ENCODE measurements at places on chromosomes 4 and X. TPM values are rescaled to one million over a fixed set of nuclear protein-coding genes. Genes with fewer than 3 reads are reported as not detected.

Gene NSUN7
- 1.2 TPM for total RNA-seq

Gene F9
- not detected for total RNA-seq

Gene TEX13C
- not detected for total RNA-seq

Gene GPM6B
- total RNA-seq, result 527 TPM

Gene SLC39A8
- 17.6 TPM for total RNA-seq

Gene PABPC5
- 4.3 TPM for total RNA-seq

Gene NPY2R
- total RNA-seq, result not detected

Gene HPGDS
- 4.7 TPM for total RNA-seq

Gene SOWAHB
- not detected for total RNA-seq

Gene RNF212
- total RNA-seq, result 17.9 TPM

Gene MAGIX
- 1.0 TPM for total RNA-seq

Gene IL9R
- total RNA-seq, result not detected

Gene DAPP1
- 3.5 TPM for total RNA-seq

DNA sequence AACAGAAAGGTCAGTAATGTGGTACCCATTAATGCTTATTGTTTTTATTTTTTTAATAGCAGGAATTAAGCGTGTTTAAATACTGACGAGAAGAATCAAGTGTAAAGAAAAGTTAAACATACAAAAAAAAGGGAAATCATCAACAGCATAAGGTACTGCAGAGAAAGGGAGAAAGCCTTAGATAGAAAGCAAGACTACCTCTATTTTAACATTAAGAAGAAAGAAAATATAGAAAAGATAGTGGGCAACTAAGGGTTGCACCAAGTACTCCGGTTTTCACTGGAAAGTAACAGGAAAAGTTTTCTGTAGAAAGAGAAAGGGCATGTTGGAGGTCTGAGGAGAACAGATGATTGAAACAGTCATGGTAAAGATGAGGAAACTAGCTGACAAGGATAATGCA lies 41.9 kb downstream of the FBXW7 start:
- no peak for DNase-seq

DNA sequence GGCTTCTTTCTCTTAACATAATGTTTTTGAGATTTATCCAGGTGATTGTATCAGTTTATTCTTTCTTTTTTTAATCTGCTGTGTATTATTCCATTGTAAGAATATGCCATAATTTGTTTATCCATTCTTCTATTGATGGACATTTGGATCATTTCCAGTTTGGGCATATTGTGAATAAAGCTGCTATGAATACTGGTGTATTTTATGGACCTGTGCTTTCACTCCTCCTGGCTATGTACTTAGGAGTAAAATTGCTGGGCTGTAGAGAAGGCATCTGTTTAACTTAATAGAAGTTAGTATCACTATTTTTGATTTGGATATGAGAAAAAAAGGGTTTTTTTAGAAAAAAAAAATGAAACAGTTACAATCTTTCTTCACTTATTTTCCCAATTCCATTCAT lies 50.0 kb upstream of the FAM9C start:
- no peak for DNase-seq

DNA sequence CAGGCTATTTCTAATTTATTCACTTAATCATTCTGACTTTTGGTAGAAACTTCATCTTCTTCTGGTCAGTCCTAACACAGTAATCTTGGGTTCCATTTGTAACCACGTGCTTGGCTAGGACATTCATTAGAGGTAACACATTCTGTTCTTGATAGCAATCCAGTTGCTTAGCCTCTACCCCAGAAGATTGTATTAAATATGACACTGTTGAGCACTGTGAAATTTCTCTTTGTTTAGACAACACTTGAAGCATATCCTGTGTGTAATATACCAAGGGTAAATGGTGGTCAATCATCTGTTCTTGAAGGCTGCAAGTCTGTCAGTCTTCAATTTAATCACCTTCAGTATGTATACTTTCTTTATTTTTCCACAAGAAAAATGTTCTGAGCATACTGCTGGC lies 523.0 kb downstream of the ANKRD50 start:
- DNase-seq, result no peak

- no peak for DNase-seq
These were observed 34.3 kb downstream of the KANTR start for GRCh38 chrX:53128097-53128749.

DNA sequence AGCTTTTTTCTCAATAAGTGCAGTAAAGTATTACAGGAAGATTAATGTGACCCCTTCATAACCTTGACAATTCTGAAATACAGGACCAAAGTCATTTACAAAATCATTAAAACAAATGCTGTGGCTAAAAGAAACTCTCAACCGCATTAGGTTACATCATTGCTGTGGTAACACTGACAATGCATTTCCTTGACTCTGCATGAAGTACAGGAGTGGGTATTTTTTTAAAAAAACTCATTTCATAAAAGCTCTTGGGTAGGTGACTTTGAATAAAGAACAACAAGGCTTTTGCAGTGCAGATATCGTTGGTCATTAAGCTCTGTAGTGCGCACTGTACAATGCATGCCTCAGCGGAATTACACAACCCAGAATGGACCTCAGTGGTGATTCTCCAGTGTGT lies 23.4 kb upstream of the XK start:
- DNase-seq, result no peak

- DNase-seq, result no peak
These were observed 43.1 kb upstream of the TMPRSS11E start for GRCh38 chr4:68404153-68404552.

- no peak for DNase-seq
These were observed 723.1 kb downstream of the ADGRL3 start for GRCh38 chr4:61923179-61923578.

- no peak for DNase-seq
These were observed 28.0 kb downstream of the NAT8L start for GRCh38 chr4:2087170-2087569.

DNA sequence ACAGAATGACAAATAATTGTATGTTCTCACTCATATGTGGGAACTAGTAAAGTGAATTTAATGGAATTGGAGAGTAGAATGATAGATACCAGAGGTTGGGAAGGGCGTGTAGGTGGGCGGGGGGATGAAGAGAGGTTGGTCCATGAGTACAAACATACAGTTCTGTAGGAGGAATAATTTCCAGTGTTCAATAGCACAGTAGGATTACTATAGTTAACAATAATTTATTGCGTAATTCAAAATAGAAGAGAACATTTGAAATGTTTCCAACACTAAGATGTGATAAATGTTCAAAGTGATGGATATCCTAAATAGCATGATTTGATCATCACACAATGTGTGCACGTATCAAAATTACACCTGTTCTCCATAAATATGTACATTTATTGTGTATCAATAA lies 106.2 kb upstream of the IL1RAPL2 start:
- no peak for DNase-seq

GRCh38 chr4:166293556-166293955 lies 420.5 kb downstream of the TLL1 start:
- DNase-seq, result no peak

GRCh38 chr4:11201256-11201655 lies 227.4 kb downstream of the HS3ST1 start:
- no peak for DNase-seq

- DNase-seq, result peak; percentile 27
These were observed 21.1 kb upstream of the UBA1 start for GRCh38 chrX:47172549-47172948.

DNA sequence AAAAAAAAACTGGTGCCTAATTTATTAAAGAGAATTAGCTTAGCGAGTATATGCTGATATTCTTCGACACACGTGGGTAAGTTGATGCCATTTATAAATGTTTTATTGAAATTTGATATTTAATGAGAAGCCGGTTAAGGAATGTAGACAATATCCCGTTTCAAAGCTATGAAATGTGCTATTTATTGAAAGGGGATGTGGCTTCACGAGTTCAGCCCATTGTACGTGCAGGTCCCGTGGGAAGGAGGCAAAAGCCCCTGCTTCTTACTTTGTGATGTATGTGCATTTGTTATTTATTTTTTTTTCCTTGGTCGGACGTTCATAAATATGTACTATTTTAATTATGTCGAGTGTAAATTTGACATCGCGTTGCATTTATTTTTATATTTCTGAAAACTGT lies 20.2 kb downstream of the SHOX start:
- no peak for DNase-seq

DNA sequence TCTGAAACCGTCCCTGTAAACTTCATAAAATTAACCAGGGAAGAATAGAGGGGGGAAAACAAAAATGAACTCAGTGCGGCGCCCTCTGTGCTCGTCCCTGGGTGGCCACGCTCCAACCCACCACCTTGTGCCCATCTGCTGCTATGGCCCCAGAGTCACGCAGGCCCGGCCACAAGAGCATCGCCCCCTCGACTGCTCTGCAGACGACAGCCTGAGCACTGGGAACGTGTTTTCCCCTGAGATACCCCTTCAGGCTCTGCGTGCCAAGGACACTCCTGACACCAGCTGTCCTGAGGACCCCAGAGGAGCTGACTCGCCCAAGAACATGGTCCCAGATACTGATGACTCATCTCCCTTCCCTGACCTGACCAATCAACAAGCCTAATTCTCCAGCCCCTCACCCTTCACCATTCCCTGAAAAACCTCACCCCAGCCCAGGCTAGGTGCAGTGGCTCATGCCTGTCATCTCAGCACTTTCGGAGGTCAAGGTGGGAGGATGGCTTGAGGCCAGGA lies 64.1 kb upstream of the GPR78 start:
- DNase-seq, result no peak

DNA sequence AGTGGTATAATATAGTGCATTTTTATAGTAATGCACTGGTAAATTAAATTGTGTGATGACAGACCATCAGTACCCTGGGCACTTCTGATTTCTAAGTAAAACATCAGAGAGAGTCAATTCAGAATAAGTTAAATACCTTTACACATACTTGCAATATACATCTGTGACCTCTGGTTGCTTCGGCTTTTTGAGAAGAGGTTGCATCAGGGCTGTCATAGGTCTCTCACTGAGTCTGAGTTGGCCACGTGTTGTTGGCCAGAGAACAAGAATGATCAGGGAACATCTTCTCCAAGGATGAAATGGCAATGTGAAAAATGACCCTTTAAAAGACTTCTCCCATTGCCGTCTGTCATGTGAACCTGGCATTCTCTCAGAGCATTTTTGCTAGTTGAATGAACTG lies 36.9 kb upstream of the PUDP start:
- DNase-seq, result no peak

DNA sequence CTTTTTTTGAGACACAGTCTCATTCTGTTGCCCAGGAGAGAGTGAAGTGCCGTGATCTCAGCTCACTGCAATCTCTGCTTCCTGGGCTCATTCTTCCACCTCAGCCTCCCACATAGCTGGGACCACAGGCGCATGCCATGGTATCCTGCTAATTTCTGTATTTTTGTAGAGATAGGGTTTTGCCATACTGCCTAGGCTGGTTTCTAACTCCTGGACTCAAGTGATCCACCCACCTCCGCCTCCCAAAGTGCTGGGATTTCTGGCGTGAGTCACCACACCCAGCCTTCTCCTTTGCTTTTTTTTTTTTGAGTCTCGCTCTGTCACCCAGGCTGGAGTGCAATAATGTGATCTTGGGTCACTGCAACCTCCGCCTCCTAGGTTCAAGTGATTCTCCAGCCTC lies 94.1 kb downstream of the PDS5A start:
- no peak for DNase-seq

DNA sequence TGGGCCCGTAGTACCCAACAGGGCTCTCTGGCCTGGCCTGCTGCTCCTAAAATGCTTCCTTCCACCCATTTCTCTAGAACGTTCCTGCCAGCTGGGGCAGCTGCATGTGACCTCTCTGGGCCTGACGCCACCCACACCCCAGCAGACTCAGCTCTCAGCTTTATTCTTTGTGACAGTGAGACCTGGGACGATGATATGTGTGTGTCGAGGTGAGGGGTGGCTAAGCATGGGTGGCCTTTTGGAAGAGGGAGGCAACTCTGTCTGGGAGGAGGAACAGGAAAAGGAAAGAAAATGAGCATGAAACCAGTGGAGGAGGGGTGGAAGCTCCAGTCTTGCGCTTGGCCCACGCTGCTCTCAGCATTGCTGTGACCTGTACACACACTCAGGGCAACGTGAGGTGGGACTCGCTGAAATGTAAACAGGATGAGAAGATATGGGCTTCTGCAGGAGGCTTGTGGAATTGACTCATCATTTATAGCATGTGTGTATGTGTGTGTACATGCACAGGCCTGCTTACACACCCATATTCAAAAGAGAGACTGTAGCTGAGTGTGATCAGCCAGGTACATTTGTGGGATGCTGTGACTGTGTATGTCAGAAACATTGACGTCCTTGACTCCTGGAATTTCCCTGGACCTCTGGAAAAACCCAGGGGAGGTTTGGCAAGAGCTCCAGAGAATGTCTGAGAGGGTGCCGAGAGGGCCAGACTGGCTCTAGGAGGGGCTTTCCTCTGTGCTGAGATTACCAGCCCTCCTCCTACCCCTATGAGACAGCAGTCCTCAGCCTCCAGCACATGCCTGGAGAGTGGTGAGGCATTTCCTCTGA lies 137.9 kb downstream of the PJA1 start:
- DNase-seq, result no peak

GRCh38 chr4:133719098-133719497 lies 482.5 kb downstream of the PABPC4L start:
- DNase-seq, result no peak

DNA sequence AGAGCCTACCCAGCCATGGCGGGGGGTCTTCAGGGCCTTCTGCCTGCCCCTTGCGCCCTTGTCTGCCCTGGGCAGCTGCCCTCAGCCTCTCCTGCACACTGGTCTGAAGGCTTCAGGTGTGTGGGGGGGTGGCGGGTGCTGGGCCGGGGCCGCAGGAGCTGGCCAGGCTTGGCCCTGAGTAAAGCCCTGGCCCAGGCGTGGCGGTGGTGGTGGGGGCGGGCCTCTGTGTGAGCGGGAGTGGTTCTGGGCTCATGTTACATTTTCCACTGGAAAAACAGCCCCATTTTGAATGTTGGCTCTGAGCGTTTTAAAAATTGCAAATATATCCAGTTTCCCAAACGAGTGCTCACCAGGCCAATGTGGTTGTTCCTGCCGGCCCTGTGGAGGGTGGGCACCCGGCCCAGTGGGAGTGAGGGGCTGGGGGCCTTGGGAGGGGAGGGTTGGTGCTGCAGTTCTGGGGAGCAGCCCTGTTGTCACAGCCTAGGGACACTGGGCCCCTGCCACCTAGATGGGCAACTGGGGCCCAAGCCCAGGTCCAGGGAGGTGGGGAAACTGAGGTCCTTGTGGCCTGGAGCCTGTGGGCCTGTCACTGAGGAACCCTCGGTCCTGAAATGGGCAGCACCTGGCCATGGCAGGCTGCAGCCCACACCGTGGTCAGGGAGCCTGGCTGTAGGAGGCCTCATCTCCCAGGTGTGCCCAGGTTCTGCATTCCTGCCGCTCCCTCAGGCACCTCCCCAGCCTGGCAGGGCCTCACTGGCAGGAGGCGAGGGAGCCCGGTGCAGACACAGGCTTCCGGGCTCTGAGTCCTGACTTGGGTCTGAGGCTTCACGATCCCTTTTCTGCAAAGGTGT lies 28.3 kb downstream of the FGFRL1 start:
- no peak for DNase-seq

GRCh38 chr4:83536362-83537272 lies 709 bp downstream of the GPAT3 start:
- DNase-seq, result no peak

GRCh38 chr4:42357325-42357724 lies 40.0 kb upstream of the SHISA3 start:
- no peak for DNase-seq

GRCh38 chr4:39170301-39170700 lies 12.0 kb upstream of the WDR19 start:
- DNase-seq, result no peak
